ENCODE measurements at places on chromosomes 2 and 18.

GRCh38 chr18:37385846-37386778 is 179.5 kb downstream of the CELF4 start:
- DNase-seq = no peak

GRCh38 chr2:151904021-151904420 is 75.8 kb upstream of the ARL5A start:
- DNase-seq = no peak

DNA sequence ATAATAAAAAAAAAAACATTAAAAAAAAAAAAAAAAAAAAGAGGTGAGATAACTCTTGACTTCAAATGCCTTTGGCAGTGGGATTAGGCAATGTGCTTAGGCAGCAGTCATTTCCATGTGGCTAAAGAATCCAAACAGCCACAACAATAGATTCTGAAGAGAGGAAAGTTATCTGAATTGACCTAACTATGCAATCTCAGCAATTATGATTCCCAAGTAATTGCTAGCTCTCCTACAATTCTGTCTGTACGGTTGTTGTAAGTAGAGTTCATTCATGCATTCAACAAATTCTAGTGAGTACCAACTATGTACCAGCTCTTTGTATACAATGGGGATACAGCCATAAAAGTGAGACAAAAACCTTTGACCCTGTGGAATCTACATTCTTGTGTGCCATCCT is 3.6 kb downstream of the SRD5A2 start:
- no peak for DNase-seq

DNA sequence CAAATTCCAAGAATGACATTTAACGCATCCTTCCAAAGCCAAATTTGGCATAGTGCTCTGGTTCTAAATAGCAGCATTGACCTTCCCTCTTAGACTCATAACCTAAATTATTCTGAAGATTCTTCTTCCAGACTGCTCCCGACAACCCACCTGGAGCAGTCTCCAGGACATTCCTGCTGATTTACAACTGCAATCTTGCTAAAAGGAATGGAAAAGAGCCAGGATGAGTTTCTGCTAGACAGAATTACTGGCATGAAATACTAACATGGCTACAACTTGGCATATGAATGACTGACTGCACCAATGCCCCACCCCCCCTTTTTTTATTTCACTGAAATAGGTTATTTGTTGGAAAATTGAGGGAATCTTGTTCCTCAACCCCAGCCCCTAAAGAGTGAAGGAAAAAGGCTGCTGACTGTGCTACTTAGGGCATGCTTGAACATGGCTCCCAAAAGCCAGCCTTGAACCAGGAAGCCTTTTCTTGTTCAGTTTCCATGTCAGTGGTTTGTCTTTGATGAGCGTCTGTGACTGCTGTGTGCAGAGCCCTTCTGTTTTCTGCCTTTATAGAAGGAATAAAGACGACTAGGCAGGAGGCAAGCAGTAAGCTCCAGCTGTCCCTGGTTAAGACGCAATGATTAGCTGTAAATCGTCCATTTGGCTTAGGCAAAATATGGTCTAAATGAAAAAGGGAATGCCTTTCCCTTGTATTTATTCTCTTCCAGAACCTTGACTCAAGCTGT is 47.4 kb upstream of the ITGB6 start:
- no peak for DNase-seq

DNA sequence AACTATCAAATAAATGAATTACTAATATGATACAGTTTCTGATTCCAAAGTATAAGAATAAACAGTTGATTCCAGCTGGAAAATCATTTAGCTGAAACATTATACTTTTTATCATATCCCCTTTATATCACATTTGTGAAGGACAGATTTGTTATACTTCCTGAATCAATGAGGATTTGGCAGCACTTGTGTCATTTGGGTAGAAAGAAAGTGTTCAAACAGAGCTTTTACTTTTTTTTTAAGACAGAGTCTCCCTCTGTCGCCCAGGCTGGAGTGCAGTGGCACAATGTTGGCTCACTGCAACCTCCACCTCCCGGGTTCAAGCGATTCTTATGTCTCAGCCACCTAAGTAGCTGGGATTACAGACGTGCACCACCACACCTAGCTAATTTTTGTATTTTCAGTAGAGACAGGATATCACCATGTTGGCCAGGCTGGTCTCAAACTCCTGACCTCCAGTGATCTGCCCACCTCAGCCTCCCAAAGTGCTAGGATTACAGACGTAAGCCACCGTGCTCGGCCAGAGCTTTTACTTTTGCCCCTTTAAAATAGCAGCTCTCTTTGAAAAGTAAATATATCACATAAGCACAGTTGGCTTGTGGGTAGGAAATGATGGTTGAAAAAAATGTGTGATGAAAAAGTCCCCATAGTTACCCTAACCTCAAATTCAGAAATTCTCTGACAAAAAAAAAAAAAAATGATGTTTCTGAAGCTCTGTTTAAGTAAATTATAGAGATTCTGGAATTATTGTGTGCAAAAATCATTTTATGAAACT is 95.2 kb downstream of the DTNA start:
- DNase-seq = no peak

- no peak for DNase-seq
These were observed 21.4 kb upstream of the PDCL3 start for GRCh38 chr2:100541404-100541803.

DNA sequence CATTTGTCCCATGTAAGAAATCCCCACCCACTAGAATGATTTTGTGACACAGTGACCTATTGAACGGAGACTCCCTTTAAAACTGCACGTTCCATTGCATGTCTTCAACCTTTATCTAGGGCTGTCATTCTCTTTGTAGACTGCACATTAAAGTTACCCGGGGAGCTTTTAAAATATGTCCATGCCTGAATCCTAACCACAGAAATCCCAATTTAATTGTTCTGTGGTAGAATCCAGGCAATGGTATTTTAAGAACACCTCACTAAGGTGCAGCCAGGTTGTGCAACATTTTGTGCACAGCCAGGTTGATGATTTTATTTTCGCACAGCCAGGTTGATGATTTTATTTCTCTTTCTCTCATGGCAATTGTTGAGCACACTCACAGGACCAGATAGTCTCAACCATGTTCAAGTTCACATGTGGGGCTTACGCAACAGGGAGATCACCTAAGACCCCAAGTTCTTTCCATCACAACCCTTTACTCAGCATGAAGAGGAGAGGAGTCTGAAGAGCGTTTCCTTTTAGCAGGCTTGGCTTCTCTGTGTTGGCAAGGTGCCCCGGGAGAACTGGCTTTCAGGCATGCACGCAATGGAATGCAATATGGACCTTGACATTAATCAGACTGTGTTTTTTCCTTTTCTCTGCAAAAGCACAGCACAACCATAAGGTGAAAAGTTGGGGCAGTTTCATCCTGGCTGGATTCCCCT is 467.3 kb upstream of the ETAA1 start:
- peak; percentile 61 for DNase-seq

- no peak for DNase-seq
These were observed 420.6 kb upstream of the UBE2E3 start for GRCh38 chr2:180559771-180560170.

GRCh38 chr18:59189008-59189407 is 30.9 kb upstream of the GRP start:
- DNase-seq = no peak

DNA sequence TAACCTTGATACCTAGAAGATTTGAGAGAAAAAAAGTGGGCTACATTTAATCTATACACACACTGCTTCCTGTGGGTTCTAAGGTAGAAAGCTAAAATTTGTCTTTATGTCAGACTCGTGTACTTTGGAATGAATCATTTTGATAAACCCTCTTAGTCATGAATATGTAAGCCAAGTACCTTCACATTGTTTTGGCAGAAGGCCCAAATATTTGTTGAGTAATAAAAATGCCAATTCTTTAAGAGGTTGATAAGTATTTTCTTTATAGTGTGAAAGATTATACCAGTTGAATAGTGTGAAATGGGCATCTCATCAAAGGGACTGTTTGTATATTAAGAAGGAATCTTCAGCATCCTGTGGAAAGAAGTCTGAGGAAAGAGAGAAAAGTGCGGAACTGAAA is 1464.7 kb upstream of the ZEB2 start:
- DNase-seq = no peak

DNA sequence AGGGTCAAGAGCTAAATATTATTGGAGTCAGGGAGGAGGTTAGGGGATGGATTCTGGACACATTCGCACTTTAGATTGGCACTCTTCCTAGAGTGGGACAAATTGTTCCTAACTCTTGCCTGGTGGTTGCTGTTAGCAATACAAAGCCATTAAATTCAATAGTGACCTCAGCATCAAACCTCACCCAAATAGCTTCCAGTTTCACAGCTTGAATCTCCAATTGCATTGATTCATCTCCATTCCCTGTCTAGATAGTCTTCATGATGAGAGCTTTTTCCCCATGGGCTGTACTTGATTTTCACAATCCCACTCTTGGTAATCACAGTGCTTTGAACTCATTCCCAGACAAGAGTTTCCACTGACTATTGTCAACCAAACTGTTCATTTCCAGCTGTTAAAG is 585.9 kb upstream of the SYT4 start:
- DNase-seq = no peak

DNA sequence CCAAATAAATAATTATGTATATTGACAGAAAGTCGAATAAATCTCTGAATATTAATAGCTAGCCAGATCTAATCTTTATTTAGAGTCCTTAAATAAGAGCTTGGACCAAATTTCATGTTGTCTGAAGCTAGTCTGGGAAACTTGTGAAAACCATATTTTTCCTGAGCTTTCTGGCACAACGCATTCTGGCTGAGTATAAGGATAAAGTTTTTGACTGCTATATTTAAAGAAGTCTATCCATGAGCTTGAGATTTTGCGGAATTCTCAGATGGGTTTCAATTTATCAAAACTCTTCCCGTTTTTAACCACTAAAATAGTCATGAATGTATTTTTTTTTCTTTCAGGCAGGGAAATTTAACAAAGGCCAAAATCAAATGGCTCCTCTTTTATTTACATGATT is 23.8 kb downstream of the FAP start:
- no peak for DNase-seq

DNA sequence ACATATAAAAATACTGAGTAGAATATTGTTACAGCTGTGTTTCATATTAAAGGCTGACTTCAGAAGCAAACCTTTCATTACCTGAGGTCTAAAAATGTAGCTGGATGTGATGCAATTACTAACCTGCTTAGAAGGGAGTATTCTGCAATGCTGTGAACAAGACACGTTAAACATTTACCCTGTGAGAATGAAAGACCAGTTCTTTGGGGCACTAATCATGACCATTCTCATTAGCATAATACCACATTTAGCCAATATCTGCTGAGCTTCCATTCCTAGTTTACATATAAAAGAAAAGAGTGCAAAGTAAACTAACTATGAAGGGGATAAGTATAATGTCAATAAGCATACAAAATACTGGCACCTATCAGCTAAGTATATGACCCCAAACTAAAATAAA is 784.0 kb upstream of the KLHL29 start:
- no peak for DNase-seq

GRCh38 chr2:159960414-159960813 is 102.0 kb downstream of the PLA2R1 start:
- no peak for DNase-seq

GRCh38 chr2:105890856-105891255 is 146.1 kb downstream of the NCK2 start:
- no peak for DNase-seq

GRCh38 chr2:48205137-48205798 is 299.0 kb upstream of the FBXO11 start:
- no peak for DNase-seq

DNA sequence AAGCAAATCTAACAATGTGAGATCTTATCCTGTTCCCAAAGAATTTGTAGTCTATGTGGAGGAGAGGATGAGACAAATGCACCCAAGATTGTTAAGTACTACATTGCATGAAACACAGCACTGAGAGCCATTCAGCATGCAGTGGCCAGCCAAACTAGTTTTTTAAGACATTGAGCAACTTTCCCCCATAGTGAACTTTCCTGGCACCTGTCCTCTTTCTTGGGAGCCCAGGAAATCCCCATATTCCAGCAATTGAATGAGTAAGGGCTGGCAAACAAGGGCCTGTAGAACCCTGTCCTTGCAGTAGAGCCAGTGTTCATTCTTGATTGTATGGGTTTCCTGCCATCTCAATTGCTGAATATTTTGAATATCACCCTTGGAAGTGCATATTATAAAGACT is 58.8 kb upstream of the FIGN start:
- no peak for DNase-seq

DNA sequence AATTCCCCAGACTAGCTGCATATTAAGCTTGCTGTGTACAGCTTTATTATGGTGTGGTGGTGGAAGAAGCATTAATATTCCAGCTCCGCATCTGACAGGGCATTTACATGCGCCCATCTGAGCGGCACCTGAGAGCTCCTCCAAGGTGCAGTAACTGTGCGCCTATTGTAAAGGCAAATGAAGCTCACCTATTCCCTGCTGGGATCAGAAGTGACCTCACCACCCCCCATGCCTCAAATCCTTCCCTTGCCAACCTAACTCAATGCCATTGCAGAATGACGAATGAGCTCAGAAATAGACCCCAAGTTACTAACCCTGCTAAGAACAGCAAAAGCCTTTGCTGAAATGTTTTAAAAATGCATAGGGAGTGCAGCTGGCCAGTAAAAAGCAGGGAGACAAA is 14.3 kb downstream of the BCL11A start:
- DNase-seq = no peak

- DNase-seq = no peak
These were observed 34.2 kb downstream of the RAB12 start for GRCh38 chr18:8643326-8643878.

GRCh38 chr2:203533676-203534591 is 1.2 kb downstream of the RAPH1 start:
- DNase-seq = no peak

DNA sequence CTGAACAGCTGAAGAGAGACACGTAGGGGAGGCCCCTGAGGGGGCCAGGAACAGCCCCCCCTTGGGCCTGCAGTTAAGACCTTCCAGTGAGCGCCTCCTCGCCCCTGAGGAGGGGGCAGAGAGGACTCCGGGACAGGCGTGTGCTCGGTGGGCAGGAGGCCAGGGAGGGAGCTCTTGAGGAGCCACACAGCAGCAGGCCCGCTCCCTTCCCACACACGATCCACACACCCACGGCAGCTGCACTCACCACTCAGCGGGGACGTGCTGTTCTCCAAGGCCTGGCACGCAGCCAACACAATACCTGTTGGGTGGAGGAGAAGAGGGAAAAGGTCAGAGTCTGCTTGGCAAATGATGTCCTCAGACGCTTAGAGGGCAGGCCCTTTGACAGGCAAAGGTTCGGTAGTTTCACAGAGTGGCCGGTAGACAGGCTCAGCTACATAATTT is 39.0 kb downstream of the TGFA start:
- DNase-seq = peak; percentile 50
